ENCODE measurements at places on chromosomes 2 and 18.
A peak's percentile ranks its signal among the peaks of the same experiment; 100 is the strongest.

- peak; percentile 21 for DNase-seq
Measured at GRCh38 chr2:142180820-142181533, 50.2 kb upstream of the LRP1B start.

DNA sequence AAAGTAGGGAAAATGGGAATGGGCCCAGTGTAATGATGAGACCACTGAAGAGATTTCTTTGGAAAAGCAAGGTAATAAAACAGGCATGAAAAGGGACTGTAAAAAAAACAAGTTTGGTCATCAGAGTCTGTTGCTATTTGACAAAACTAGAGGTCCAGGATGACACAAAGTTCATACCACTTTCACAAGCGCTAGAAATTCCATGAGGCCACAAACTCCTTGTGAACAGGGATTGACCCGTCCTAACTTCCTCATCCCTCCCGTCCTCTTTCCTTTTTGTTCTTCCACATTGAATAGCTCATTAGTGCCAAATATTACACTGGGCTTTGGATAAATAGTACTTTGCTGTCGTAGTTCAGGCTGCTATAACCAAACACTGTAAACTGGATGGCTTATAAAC lies 188.8 kb upstream of the EPC2 start:
- DNase-seq: no peak

DNA sequence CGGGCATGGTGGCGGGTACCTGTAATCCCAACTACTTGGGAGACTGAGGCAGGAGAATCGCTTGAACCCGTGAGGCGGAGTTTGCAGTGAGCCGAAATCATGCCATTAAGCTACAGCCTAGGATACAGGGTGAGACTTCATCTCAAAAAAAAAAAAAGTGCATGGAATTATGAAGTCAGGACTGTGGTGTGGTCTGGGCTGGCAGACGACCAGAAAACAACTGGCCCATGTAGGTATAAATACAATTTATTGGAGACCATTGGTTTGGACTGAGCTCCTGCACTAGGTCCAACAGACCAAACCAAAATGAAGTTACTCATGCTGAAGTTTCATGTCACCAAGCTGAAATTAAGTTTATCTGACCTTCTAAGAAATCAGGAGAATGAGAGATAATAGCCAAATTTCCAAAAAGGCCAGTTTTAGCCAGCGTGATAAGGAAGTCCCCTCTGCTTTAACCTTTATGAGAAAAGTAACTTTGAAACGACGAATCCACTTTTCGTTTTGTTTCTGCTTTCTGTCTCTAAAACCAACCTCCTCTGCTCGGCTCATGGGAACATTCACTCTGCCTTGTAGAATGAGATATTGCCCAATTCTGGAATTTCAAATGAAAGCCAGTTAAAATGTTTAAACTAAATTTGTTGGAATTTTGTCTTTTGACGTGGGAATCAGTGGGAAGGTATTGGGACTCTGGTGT lies 17.7 kb upstream of the RAB10 start:
- no peak for DNase-seq

- no peak for DNase-seq
Measured at GRCh38 chr2:98854682-98855081, 81.3 kb downstream of the CRACDL start.

DNA sequence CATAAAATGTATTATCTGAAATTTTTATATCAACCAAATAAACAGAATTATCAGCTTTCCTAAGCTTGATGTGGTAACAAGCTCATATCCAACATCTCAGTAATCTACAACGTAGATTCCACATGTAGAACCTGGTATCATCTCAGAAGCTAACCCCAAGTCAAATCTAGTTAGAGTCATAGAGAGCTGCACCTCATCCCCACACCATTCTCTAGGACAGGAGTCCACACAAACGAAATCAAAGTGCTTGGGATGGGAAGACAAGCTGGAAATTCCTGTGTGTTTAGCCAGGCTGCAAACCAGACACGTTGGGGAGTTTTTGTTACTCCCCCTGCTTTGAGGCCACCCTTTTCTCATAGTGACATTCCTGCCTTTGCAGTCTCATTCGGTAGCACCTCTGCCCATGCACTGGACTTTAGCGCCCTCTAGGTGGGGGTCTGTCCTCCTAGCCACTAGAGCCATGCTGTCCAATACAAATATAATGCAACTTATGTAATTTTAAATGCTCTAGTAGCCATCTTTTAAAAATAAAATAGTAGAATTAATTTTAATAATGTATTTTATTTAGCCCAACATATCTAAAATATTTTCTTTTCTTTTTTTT lies 28.1 kb upstream of the SATB2 start:
- peak; percentile 75 for DNase-seq

- no peak for DNase-seq
Measured at GRCh38 chr2:133413863-133414262, 154.4 kb downstream of the NCKAP5 start.

DNA sequence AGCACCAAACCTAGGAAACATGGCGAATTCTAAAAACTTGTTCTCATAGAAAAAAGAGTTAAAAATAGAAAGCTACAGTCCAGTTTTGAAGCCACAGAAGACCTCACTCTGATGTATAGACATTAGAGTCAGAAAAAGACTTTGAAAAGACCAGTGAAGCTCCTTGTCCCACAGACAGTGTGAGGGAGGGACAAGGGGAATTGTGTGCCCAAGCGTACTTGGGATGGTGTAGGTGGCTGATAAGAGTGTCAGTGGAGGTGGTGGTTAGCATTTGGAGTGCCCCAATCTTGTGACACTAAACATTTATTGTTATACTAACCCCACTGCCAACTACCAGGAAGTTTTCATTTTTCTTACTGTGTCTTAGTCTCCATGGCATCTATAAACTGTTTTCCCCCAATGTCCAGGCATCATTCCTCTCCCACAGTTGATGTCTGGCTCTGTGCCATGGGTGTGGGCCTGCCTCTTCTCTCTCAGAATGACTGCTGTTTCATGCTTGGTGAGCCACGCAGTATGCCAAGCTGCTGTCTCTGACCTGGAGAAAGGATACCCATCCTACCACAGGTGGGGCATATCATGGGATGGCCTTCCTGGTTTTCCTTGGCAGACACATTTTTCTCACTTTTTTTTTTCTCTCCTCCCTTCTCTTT lies 161.4 kb downstream of the RPIA start:
- no peak for DNase-seq

- no peak for DNase-seq
Measured at GRCh38 chr18:69636529-69637301, 236.0 kb downstream of the DOK6 start.

GRCh38 chr18:22282311-22283115 lies 113.1 kb downstream of the GATA6 start:
- DNase-seq: peak; percentile 85

DNA sequence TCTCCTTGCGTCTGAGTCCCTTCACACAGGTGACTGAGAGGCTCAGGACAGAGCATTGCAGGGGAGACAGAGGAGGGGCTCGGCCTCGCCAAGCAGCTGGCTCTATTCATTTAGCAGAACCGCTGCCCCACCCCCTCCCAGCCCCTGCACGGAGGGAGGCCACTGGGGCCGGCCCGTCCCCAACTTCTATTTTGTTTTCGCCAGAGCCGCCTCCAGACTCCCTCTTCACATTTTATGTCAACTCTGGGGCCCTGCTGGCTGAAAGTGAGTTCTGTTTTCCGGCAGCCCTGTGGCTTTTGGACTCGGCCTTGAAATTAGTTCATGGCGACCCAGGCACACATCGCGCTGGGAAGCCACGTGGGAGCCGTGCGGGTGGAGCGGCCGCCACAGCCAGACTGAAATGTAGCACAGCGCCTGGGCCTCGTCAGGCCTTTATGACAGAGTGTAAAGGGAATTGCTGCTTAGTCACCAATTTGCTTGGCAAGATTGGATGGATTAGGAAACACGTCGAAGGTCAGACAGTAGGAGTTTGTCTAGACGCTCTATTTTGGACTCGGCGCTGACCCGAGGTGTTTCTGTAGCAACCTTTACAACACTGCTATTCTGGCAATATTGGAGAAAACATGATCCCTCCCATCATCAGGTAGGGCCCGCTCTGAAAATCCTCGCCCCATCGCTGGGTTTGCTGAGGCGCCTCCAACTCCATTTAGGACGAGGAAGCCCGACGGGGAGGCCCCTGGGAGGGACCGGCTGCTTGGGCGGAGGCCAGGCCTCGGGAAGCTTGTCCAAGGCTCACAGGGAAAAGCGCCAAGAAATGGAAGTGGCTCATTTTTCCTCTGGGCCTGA lies 90.7 kb upstream of the CTDP1 start:
- peak; percentile 81 for DNase-seq

DNA sequence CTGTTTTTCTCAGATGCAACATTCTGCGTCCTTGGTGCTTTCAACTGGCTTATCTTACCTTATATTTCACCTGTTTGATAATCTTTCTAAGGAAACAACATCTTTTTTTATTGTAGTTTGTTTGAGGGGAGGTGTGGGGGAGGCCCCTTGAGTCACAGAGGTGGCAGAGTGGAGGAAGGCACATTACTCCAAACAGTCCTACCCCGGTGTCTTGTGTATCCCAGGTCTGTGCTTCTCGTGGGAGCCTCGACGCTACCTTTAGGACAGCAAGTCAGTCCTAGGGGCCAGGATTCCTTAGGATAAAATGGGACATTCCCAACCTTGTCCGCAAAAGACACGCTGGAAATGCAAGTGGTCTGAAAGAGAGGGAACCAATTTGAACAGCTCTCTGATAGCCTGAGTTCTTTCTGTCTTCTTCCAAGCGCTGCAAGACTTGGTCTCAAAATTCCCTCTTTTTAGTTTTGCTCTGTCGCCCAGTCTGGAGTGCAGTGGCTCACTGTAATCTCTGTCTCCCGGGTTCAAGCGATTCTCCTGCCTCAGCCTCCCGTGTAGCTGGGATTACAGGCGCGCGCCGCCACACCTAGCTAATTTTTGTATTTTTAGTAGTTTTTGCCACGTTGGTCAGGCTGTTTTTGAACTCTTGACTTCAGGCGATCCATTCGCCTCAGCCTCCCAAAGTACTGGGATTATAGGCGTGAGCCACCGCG lies 4.0 kb downstream of the GATA6 start:
- DNase-seq: no peak

GRCh38 chr2:11466307-11467128 lies 557 bp upstream of the E2F6 start:
- no peak for DNase-seq

DNA sequence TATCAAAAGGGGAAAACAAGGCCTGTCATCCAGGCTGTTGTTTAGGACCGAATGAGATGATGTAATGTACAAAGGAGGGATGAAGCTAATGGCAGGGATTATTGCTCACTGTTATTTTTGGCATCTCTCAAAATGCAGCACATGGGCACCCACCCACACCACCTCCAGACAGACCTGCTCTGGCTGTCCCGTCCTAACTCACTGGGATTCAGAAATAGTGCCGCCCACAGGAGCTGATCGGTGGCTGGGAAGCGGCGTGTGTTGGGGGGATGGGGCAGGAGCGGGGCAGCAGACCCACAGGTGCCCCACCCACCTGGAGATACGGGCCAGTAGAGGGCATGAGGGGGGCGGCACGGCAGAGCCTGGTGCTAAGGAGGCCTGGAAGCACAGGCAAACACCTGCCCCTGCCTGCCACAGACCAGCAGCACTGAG lies 52.2 kb downstream of the CRACDL start:
- no peak for DNase-seq

DNA sequence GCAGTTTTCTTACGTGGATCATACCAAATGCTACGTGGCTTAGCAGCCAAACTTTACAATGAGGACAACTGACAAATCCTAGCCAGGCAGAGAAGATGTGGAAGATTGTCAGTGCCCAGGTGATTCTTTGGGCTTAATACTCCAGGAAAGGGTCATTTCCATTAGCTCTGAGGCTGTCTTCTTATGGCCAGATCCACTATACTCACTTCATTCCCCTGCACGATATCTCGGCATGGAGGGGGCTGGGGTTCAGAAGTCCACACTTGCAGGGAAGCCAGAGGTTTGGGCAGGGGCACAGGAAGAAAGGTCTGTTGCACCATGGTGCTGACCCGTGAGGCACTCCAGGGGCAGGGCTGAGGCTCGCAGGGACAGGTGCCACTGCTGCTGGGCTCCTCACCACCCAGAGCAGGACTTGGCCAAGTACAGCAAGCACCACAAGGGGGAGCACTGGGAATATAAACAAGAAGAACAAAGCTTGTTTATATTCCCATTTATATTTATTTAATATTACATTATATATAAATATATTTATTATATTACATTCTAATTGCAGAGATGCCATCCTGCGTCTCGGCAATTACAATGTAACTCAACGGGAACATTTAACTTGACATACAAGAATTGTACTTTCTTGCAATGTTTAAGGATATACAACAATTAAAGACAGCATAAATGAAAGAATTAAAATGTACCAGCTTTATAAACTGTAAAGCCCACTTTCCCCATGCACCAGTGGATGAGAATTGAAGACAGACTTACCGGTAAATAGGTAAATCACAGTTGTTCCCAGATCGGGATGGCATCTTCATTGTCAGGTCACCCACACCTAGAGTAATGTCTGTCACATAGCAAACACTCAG lies 27.2 kb downstream of the CLUL1 start:
- DNase-seq: peak; percentile 57

Data from fibroblast of skin of back (primary cell).